ENCODE measurements at places on chromosomes 2 and 18.

DNA sequence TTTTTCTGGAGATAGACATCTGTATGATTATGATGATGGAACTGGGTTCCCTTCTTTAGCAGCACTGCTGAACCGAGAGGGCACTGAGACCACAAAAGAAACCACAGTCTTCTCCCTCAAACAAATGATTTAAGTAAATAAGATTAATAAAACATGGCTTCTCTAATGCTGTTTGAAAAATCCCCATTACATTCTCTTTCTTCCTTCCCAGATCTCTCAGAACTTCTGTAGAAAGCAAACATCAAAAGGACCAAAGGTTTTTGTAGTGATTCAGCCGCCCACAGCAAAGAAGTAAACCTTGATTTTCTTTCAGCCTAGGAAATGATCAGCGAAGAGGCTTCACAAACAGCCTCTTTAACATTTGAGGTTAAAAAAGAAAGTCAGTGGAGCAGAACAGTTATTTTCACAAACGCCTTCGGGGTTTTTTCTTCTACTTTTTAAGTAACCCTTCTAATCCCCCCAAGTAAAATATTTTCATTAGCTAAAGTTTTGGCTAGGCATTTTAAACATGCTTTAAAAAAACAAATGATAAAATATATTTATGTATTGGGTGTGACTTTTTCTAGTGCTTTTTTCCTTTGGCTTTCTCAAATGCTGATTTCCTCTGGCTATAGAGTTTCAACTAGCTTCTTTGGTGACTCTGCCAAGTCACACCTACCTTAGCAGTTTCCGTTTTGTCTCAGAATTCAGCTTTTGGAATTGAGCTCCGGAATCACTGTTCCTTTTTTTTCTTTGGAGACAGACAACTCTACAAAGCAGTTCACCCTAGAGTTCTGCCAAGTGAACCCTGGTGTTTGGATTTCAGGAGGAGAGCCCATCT is 89.6 kb downstream of the UPP2 start:
- DNase-seq = no peak

GRCh38 chr2:42298132-42298531 is 62.9 kb downstream of the COX7A2L start:
- DNase-seq = no peak

- no peak for DNase-seq
These were observed 33.7 kb downstream of the EHBP1 start for GRCh38 chr2:62738981-62739936.

DNA sequence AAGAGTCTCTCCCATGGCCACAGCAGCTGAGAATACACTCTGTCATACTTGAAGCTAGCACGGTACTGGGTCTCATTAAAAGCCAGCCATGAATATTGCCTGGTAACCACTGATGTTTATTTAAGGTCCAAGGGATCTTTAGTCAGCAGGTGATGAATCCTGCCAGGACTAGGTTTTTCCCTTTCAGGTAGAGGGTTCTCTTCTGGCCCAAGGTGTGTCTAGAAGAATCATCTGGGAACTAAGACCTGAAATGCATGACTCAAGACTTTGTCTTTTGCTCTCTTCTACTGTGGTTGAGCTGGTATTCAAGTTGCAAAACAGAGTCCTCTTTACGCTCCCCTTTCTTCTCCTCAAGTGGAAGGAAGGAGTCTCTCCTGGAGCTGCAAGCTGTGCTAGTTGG is 400.5 kb upstream of the FSIP2 start:
- DNase-seq = no peak

DNA sequence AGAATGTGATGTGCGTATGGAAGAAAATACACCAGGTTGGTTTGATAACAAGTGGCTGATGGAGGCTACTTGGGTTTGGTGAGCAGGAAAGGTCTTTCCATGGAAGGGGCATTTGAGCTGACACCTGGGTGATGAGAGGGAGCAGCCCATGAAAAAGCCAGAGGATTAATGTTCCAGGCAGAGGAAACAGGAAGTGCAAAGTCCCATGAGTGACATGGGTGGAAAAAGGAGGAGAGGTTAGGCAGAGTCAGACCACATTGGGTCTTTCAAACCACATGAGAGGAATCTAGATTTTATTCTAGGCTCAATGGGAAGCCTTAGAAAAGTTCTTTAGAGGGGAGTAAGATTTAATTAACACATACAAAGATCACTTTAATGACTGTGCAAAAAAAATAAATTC is 195.7 kb downstream of the LRATD1 start:
- no peak for DNase-seq

DNA sequence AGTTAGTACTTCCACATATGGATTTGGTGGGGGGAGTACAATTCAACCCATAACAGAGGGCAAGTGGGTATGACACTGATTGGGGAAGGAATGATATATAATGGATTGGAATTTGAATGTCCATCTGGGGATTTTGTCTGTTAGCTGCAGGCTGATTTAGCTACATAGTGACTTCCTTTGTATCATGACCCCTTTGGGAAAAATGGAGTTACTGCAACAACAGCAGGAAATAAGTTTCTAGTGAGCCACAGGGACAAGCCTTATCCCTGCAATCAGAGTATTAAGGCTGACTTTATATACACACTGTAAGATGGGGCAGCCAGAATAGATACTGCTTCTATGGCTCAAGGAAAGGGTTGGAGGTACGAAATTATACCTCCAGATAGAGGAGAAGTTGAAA is 404.4 kb upstream of the MEIS1 start:
- DNase-seq = no peak

- no peak for DNase-seq
These were observed 159.2 kb upstream of the ALKAL2 start for GRCh38 chr2:446963-447530.

DNA sequence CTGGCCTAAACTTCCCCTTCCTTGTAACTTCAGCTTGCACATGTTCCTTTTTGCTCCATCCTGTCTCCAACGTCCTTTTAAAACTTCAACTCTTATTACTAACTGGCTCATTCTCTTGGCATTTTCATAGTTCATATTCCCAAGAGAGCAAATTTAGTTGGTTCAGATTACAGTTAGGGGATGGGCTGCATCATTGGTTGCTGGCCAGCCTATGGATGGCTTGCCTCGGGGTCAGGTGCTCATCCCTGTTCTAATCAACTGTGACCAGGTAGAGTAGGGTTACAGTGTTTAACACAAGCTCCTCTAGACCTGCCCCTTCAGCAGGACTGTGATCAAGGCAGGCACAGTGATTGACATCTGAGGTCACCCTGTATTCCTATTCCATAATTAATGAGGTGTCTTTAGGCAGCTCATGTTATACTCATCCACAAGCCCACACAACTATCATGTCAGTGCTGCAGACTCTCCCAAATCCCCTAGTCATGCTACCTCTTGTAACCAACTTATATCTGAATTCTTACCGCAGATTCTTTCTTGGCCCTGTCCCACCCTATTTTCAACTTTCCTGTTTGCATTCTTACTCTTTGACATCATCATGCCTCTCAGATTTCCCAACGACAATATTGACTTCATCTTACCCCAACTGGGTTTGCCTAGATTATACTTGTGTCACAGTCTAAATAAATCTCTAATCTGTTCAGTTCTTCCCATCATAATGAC is 293.3 kb downstream of the MTX2 start:
- no peak for DNase-seq

Measured in effector CD8-positive, alpha-beta T cell (primary cell).